ENCODE measurements at places on chromosomes 5 and 9.

GRCh38 chr9:94908011-94908563 is 181.6 kb downstream of the AOPEP start:
- no peak for DNase-seq

- no peak for DNase-seq
Observed at GRCh38 chr9:6965566-6965965, 207.8 kb downstream of the KDM4C start.

DNA sequence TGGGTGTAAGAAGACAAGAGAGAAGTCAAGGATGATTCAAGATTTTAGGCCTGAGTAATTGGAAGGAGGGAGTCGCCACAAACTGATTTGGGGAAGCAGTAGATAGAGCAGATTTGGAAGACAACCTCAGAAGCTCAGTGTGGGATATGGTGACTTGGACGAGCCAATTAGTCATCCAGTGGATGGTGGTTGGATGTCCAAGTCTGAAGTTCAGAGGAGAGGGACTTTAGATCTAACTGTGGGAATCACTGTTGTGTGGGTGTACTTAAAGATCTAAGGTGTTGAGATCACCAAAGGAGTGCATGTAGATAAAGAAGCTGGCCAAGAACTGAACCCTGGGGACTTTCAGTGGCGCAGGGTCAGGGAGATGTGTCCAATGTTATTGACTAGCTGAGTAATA is 2.2 kb downstream of the IDNK start:
- DNase-seq, result no peak

DNA sequence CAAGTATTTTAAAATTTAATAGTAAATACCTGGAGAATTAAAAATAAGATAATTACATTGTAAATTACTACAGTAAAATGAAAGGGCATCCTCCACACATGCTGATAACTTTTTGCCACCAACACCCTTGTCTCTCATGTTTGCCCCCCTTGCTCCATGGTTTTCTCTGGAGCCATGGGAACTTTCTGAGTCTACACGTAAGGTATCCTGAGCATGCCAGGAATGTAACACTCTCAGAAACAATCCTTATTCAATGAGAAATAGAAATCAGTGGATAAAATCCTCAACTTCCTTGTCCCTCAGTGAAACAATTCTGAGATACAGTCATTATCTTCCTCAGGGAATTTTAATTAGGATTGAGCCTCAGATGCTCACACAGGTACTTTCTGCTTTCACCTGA is 108.9 kb downstream of the IZUMO3 start:
- DNase-seq, result no peak

DNA sequence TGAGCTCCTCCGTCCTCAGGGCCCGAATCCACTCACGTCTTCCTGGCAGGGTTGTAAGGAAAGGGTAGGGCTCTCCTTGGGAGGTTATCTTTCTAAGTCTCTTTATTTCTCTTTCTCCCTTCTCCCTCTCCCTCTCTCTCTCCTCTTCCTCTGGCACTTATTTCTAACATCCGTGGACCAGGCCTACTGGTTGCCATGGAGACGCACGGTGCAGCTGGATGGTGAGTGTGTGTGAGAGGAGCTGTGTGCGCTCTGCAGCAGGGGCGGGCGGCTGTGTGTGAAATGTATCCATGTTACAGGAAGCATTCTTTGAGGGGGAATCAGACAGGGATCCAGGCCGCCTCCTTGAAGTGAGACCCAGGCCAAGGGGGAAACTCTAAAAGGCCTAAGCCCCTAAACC is 32.2 kb downstream of the PCDH1 start:
- DNase-seq, result no peak

DNA sequence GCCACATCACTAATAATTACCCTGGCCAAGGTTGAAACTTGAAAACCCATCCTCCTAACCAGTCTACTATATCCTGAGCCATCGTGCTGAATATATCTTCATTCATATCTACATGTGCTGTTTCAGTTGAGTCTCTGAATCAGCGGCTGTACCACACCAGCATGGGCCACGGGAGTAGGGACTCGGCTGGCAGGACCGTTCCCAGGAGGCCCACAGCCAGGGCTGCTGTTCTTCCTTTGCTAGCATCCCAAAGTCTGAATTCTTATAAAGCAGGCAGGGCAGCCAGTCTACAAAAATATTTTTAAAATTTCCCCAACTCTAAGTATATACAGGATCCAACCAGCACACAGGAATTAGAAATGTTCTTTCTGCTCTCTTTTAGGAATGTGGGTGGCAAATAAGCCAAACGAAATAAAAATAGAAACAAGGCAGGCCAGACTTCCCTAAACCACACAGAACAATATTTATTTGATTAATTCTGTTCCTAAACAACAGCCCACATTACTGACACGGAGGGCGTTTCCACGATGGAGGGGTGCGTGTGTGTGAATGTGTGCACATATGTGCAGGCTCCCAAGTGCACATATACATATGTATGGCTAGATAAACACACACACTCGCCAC is 42.8 kb upstream of the EQTN start:
- no peak for DNase-seq

DNA sequence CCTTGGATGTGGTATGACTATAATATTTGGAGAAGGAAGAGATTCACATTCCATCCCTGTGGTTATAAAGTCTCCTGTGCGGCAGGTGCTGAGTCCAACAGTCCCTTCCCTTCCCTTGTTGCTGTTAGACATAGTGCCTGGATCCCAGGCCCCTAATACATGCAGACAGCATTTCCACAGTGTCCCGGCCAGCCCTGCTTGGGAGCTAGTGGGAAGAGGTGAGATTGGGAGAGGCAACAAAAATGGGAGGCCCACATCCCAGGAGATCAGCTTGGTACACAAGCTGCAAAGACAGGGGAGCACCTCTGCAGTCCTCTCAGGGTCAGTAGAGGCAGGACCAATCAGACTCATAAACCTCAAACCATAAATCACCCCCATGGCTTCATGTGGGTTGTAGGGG is 3.3 kb upstream of the NEURL1B start:
- no peak for DNase-seq

DNA sequence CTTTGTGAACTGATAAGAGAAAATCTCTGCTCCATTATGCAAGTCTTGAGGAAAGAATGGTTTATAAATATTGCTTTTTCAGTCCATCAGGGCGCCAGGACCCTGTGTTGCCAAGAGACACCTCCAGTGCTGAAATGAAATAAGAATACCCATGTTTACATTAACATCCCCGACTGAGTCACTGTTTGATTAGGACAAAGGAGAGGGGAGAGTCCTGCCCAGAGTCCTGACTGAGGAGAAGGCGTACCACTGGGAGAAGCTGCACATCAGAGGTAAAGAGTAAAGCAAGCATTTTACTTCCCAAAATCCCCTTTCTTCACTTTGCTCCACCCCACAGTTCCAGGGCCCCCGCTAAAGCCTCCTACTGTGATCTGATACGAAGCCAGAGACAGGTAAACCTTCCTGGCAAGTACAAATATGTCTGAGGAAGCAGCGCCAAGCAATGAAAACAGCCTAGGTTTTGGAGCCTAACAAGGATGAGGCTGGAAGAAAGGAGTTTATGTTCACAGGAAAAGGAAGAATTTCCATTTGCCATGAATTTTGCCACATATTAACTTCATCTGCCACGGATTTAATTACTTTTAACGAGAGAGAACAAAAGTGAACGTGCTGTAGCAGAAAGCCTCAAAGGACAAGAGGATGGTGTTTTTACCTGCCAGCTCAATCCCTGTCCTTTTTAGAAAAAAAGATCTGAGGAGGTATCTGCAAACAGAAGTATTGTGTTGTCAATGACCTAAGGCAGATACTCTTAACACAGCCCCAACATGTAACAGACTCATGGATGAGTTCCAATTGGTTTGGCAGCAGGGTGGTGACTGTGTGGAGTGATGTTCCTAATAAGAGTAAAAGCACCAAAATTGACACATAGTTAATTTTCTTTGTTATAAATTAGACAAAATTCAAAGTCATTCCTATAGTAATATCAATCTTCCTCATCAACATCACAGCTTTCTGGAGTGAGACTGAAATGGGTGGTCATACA is 209.4 kb upstream of the TLE4 start:
- DNase-seq, result no peak

GRCh38 chr5:145780982-145781381 is 54.2 kb downstream of the PRELID2 start:
- DNase-seq, result no peak

DNA sequence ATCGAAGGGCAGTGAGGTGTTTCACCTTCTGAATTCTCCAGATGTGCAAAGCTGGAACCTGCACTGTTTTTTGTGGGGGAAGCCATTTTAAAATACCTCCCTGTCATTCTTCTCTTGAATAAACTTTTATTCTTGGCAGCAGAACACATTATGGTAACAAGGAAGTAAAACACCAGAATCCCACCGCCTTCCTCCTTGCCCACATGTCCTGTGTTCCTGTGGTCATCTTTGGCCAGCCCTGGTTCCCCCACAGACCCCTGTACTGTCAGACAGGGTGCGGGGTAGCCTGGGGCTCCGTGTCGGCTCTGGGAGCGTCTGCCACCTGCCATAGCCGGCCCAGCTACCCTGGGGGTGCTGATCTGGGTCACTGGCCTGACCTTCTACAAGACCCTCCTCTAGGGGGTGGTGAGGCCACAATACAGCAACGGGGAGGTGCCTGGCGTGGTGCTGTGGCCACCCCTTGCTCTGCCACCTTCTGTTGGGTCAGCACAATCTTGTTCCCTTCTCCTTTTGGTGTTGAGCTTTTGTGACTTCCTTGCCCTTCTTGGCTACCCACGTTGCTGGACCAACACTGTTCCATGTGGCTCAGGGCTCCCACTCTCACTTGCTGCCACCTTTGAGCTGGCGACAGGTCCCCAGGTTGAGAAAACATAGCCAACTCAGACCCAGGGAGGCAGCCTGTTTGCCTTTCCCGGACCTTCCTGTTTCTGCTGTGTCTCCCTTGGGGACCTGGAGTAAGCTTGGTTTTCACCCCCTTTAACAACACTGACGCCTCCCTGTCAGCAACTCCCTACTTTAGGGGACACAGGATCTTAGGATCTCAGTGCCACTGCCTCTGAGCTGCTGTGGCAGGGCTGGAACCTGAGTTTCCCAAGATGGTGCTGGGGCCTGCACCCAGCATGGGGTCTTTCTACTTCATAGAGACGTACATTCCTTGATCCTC is 4.8 kb downstream of the WNK2 start:
- DNase-seq, result no peak

- DNase-seq, result no peak
Observed at GRCh38 chr5:165573445-165573844, 2068.0 kb downstream of the MAT2B start.

DNA sequence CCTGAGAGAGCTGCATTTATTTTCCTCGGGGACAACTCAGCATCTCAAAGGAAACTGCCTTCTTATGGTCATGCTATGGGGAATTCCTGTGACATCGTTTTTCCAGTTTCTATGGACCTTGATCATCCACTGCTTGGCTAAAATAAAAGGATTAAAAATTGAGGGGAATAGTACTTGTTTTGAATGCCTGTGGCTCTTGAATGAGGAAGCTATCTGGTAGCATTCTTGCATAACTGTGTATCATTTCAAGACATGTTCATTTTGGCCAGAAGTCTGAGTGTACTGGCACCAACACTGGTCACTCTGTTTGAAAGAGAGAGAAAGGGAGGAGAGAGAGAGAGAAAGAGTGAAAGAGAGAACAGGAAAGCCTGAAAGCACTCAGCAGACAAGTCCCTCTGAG is 116.7 kb downstream of the DOCK2 start:
- no peak for DNase-seq

GRCh38 chr9:18726546-18726945 is 252.6 kb downstream of the ADAMTSL1 start:
- no peak for DNase-seq

DNA sequence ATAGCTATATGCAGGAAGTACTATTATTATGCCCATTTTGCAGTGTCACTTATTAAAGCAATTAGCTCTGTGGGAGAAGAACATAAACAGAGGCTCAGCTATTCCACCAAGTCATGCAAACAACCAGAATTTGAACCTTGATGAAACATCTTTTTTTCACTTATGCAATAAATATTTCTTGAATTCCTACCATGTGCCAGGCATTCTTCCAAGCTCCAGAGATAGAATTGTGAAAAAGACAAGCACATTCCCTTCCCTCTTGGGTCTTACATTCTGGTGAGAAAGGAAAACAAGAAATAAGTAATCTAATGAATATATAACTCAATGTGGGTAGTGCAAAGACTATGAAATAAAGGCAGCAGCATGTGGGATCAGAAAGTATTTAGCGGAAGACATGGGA is 32.1 kb upstream of the ADRB2 start:
- DNase-seq, result no peak

- DNase-seq, result no peak
Observed at GRCh38 chr9:132638240-132638639, 31.5 kb downstream of the DDX31 start.

DNA sequence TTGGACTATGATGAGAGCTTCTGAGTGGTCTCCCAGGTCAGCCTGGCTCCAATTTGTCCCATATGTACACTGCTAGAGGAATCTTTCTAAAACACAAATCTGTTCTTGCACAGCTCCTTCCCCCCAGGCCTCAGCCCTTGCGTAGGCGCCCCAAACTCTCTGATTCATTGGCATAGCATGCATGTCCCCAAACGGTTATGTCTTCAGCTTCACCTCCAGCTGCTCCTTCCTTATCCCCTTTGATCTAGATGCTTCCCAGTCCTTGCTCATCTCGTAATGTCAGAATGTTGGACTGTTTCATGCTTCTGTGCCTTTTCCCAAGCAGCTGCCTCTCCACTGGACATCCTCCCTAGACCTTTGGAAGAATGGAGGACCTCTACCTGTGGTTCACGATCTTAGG is 60.1 kb upstream of the BASP1 start:
- no peak for DNase-seq

- DNase-seq, result no peak
Observed at GRCh38 chr5:134864707-134865106, 9.5 kb upstream of the TXNDC15 start.

DNA sequence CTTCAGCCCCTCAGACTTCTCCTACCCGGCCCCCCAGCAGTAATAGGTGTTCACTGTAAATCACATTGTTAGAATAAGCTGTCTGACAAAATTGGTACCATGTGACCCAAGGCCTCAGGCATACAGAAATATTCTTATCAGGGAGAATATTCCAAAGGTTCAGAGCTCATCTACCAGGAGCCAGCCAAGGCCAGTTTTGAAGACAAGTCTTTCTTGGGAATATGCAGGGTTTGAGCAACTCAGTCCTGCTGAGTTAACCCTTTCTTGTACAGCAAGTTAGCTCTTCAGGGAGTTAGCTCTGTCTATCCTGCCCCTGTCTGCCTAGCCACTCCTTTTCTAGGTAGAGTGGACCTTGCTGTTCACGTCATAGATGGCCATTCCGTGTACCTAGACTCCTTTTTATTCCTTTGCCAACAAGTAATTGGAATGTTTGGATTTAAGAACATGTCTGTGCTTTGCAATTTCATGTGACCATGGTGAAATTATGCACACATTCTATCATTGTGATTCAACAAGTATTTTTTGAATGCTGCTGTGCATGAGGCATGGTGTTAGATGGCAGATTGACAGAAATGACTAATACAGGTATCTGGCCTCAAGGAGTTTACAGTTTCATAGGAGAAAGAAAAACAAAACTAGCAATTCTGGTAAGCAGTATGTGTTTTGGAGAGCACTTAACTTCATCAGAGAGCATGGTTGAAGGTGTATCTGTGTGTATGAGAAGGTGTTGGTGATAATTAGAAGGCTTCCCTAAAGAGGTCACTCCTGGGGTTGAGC is 22.6 kb downstream of the TGFBR1 start:
- DNase-seq, result no peak

GRCh38 chr9:113578279-113578865 is 114.8 kb downstream of the RGS3 start:
- DNase-seq, result no peak
